ENCODE measurements at places on chromosomes 13 and 19.

GRCh38 chr19:18322318-18322758 is 538 bp downstream of the LSM4 start:
- no peak for DNase-seq

DNA sequence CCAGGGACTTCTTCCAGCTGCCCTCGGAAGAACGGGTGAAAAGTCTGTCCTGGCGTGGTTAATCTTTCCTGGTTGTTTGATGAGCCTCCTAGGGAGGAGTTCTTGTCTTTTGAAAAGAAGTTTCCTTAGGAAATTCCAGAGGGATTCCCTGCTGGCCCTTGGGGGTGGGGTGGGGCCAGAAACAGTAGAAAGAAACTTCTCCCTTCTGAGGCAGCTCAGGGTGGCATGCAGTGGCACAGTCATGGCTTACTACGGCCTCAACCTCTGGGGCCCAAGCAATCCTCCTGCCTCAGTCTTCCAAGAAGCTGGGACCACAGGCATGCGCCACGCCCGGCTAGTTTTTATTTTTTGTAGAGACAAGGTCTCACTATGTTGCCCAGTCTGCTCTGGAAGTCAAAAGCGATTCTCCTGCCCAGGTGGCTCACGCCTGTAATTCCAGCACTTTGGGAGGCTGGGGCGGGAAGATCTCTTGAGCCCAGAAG is 1.5 kb downstream of the ZNF101 start:
- no peak for DNase-seq

- no peak for DNase-seq
These were observed 27.2 kb downstream of the COL4A2 start for GRCh38 chr13:110334256-110334655.

- DNase-seq, result no peak
These were observed 393.3 kb downstream of the IRS2 start for GRCh38 chr13:109393045-109393444.

- DNase-seq, result no peak
These were observed 731.0 kb downstream of the SLITRK6 start for GRCh38 chr13:85068231-85068630.

DNA sequence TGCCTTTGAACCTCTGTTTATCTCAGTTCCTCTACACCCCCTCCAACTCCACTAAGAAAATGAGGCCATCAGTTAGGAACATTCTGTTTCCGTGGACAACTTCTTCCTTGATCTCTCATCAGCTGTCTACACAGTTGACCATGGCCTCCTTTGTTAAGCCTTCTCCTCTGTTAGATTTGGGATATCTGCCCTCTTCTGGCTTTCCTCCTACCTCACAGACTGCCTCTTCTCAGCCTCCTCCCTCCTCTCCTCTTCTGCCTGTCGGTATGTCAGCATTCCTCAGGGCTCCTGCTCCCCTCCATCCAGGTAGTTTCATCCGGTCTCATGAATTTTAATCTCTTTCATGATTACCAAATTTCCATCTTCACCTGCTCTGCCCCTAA is 454.9 kb downstream of the FOXO1 start:
- DNase-seq, result no peak

- no peak for DNase-seq
These were observed 9.9 kb upstream of the MEIS3 start for GRCh38 chr19:47429140-47429793.

- no peak for DNase-seq
These were observed 533.0 kb downstream of the MYO16 start for GRCh38 chr13:109162248-109163036.

GRCh38 chr13:100984085-100984705 is 309.6 kb upstream of the TMTC4 start:
- DNase-seq, result no peak

DNA sequence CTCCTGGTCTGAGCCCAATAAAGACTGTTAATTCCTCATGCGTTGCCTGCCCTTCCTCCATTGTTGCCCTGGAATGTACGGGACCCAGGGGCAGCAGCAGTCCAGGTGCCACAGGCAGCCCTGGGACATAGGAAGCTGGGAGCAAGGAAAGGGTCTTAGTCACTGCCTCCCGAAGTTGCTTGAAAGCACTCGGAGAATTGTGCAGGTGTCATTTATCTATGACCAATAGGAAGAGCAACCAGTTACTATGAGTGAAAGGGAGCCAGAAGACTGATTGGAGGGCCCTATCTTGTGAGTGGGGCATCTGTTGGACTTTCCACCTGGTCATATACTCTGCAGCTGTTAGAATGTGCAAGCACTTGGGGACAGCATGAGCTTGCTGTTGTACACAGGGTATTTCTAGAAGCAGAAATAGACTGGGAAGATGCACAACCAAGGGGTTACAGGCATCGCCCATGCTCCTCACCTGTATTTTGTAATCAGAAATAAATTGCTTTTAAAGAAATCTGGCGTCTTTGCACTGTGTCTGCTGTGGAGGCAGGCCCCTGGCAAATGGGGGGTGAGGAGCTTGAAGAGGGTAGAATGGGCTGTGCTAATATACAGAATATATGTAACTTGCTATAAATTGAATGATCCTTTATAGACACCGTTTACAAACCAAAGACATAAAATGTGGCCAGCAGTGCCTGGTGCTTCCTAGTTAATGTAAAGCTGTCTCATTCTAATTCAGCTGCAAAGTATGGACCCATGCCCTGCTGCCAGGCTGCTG is 4.2 kb upstream of the RPS11 start:
- no peak for DNase-seq

DNA sequence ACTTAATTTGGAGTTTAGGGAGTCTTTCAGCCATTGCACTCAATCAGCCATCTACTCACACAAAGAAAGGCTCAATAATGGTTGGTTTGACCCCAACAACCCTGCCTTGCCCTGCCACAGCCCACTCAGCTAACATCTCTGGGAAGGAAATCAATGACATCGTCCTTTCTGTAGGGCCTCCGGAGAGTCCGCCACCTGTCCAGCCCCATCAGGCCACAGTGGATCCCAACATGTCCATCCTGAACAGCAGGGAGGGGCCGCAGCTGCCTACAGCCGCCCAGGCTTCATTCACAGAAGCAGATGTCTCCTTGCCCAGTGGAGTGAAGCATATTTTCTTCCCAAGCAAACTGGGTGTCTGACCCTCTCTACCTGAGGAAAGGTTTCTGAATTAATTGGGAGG is 4.2 kb upstream of the CDX2 start:
- DNase-seq, result no peak

GRCh38 chr13:43432958-43433357 is 353.8 kb downstream of the ENOX1 start:
- no peak for DNase-seq

DNA sequence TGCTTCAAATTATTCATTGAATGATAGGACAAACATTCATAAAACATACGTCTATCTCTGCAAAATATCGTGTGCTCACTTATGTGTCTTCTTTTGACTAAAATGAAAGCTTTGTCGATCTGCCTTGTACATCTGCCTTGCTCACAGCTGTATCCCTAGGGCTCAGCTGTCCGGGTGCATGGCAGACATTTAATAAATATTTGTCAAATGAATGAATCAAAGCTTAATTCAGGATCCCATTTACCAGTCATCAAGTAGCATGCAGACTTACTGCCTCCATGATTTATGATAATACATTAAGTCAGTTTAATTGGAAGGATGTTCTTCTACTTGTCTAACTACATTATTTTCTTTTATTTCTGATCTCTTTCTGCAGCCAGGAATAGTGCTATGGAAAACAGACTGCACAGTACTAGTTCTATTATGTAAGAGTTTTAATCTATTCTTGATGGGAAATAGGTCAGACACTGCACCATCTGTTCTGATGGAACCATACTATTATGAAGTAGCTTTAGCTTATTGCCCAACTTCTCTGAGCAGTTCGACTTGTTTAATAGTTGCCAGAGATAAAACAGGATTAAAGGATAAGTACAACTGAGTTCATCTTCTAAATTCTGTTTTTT is 13.2 kb downstream of the SLC46A3 start:
- DNase-seq, result no peak

DNA sequence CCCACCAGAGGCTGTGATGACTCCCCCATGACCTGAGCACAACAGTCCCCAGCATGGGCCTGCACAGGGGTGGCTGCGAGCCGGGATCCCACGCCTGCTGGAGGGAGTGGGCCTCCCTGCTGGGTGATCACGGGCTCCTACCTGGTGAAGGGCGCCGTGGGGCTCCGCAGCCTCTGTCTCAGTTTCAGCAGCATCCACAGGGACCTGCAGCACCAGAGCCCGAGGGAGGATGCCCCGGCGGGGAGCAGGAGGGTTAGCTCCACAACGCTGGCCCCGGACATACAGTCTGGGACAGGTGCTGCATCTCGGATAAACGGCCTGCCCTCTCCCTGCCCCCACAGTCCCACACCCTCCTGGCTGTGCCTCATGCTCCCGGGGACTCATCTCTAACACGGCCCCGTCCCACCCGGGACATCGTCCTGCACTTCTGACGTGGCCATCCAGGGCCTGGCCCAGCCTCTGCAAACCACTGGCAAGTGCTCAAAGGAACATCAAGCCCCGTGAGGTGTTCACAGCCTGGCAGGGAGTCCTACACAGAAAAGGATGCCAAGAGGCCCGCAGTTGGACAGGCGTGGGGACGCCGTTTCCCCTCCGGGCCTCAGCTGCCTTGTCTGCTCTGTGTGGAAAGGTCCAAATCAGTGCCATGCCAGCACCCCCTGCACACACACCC is 10.5 kb downstream of the PEX11G start:
- DNase-seq, result no peak

- no peak for DNase-seq
These were observed 11.3 kb downstream of the RFX2 start for GRCh38 chr19:6099033-6099432.

GRCh38 chr19:30757837-30758617 is 385.8 kb downstream of the ZNF536 start:
- no peak for DNase-seq

GRCh38 chr19:40599331-40599901 is 1.8 kb upstream of the LTBP4 start:
- no peak for DNase-seq

- DNase-seq, result no peak
These were observed 74.7 kb downstream of the GADD45B start for GRCh38 chr19:2550431-2551171.

- DNase-seq, result no peak
These were observed 108.0 kb downstream of the KCTD15 start for GRCh38 chr19:33904681-33905080.

- no peak for DNase-seq
These were observed 836 bp upstream of the BST2 start for GRCh38 chr19:17406046-17406886.

DNA sequence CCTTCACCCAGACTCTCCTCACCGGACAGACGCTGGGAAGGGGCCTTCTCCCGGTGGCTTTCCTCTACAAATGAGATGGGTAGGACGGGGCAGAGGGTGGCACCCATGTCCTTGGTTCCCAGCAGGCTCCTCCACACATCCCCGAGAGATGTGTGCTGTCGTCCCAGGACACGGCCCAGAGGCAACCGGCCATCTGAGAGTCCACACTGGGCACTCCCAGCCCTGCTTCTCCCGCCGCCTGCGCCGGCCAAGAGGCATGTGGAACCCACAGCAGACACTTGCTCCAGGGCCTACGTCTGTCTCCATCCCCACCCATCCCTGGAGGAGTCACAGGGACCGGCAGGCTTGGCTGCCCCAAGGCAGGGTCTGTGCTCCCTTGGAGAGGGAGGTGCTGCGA is 179.9 kb downstream of the KDM4B start:
- DNase-seq, result no peak

DNA sequence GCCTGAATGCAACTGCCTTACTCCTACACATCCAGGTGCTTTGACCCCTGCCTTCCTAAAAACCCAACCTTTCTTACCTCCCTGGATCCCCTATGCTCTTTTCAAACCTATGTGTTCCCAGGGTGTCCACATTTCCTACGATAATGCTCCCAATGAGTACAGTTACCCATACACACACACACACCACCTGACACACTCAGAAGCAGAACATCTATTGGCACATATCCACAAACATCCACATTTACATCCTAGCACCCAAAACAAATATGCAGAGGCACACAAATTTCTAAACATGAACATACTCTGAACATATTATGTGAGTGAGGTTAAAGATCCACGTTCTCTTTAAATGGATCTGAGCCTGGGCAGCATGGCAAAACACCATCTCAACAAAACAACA is 22.4 kb upstream of the PLAUR start:
- no peak for DNase-seq

DNA sequence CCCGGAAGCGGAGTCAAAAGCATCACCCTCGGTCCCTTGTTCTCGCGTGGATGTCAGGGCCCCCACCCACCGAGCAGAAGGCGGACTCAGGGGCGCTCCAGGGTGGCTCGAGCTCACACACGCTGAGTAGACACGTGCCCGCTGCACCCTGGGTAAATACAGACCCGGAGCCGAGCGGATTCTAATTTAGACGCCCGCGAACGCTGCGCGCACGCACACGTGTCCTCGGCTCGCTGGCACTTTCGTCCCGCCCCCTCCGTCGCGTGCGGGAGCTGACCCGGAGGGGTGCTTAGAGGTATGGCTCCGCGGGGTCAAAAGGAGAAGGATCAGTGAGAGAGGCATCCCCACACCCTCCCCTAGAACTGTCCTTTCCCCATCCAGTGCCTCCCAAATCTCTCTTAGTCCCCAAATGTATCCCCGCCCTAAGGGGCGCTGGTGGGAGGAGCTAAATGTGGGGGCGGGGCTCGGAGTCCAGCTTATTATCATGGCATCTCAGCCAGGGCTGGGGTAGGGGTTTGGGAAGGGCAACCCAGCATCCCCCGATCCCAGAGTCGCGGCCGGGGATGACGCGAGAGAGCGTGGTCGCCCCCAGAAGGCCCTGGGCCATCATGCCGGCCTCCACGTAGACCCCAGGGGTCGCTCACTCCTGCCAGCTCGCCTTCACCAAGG is 451 bp upstream of the ICAM5 start:
- DNase-seq, result peak; percentile 71

GRCh38 chr13:34951528-34951927 is 9.5 kb downstream of the NBEA start:
- DNase-seq, result no peak

- no peak for DNase-seq
These were observed 250.6 kb downstream of the ITGBL1 start for GRCh38 chr13:101703081-101703480.

DNA sequence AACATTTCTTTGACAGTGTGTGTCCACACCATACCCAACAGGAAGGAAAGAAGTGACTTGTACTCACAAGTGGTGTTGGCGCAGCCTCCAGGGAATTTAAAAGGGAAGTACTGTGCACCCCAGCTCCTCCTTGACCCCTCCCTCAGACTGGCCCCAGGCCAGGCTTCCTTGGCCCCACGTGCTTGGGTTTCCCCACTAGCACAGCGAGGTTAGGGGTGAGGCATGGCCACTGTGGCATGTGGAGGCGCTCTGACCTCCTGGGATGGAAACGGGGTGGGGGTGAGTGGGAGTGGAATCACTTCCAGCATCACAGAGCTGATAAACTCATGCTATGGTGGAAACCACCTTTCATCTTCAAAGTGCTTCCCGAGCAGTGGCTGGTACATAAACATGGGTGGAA is 168.6 kb downstream of the ZNF536 start:
- no peak for DNase-seq

- no peak for DNase-seq
These were observed 339.7 kb downstream of the MTUS2 start for GRCh38 chr13:29159871-29160270.

Data from NCI-H1048 (cell line).